ENCODE measurements at places on chromosomes 5 and 9.

DNA sequence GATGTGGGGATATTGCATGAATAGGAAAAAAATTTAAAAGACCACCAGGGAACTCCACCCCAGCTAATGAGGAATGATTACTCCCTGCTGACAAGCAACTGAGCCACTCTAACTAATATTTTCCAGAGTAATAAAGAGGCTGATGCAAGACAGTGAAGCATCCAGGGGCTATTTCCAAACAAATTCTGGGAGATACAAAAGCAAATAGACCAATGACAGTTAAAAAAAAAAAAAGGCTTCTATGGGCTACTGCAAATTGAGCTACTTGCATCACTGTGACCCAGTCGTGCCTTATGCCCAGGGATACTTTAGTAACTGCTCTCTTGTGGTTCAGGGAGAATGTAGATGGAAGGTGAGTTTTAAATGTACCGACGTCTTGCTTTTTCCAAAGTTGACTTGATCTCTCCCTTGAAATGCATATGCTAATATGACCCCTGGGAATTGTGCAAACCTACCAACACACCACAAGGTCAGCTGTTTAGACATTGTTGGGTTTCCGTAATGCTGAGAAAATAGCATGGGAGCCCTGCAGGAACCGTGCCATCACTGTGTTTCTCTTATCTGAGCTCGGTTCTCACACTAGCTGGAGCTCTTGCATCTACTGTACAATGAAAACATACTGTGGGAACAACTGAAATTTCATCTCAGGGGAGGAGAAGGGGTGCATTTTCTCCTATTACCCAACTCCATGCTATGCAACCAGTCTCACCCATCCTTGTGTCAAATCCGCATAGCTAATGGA, 250.6 kb upstream of the MAP3K1 start:
- no peak for DNase-seq

GRCh38 chr5:55820488-55820887, 30.7 kb upstream of the IL31RA start:
- DNase-seq, result no peak

DNA sequence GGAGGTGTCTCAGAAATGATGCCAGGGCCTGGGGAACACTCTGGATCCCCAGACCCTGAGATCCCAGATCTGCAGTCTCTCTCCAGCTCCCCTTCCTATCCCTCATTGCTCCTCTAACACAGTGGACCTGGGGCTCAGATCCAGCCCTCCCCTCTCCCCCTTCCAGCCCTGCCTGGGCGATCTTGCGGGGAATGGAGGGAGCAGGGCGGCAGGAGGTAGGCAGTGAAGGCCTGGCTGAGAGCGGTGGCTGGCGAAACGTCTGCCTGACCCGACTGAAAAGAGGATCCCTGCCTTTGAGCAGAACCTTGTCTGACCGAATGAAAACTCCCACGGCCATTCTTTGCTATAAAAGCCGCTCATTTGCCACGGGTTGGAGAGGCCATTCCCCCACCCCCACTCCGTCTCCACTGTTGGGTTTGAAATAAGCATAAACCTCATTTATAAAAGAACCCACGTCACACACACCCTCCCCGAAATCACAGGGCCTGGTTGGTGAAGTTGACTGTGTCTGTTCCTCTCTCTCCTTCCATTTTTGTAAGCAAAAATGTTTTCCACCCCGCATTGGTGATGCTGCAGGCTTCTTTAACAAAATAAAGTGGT, 8.8 kb downstream of the MSX2 start:
- no peak for DNase-seq

GRCh38 chr5:55440188-55440646, 94.5 kb downstream of the PLPP1 start:
- no peak for DNase-seq

DNA sequence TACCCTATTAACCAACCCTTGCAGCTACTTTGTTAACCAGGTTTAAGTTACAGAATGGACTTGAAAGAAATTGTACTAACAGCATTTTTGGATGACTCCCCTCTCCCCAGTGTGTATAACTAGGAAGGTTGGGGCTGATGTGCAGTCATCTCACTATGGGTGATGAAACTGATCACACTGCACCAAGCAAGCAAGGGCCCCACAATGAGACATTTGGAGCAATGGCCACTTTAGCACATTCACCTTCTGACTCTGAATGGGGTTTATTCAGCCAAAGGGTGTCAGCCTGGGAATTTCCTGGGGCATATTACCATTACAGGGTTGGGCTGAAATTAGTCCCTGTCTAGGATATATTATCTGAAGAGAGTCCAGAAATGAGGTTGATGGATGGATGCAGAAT, 18.7 kb upstream of the CYFIP2 start:
- DNase-seq, result no peak

DNA sequence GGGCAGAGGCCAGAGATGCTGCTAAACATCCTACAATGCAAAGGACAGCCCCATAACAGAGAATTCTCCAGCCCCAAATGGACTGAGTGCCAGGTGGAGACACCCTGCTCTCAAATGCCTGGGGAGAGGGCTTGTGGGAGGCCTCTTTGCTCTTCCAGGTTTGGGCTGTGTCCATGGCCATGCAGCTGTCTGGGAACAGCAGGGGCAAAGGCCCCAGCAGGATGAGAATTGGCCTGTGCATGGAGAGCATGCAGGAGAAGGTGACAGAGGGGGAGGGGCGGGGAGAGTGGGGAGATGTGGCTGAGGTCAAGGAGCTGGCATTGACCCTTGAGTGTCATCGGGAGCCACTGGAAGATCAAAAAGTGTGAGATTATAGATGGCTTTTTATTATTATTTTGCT, 111.5 kb upstream of the ERCC6L2 start:
- no peak for DNase-seq

- no peak for DNase-seq
Measured at GRCh38 chr9:7153566-7153965, 395.8 kb downstream of the KDM4C start.

GRCh38 chr5:12354686-12355085, 450.4 kb upstream of the CTNND2 start:
- DNase-seq, result peak; percentile 14

DNA sequence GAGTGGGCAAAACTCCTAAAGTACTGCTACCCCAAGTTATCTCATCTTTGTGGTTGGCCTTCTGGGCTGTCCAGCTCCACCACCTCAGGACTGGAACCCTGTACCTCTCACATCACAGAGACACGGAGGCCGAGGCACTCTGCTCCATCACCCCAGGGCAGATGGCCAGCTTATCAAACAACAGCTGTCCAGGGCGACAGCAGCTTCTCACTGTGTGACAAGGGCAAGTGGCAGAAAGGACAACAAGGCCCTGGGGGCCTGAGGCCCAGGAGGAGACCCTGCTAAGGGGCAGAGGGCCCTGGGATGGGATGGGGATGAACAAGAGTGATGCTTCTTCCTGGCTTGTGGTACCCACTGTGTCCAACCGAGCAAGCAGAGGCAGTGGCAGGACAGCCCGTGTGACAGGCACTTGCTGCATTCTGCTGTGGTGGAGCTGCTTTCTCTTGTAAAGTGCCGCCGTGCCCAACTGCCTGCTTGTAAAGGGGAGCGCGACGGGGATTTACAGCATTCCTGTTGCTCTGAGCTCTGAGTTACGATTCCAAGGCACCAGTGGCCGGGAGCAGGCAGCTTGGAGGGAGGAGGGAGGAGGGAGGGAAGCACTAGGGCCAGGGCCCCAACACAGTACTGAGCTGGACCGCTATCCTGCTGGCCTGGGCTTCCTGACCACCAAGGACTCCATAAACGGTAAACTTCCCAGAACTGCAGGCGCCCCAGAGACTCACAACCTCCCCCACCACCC, 71.2 kb downstream of the SHB start:
- DNase-seq, result no peak

GRCh38 chr9:108374626-108375025, 481.2 kb downstream of the ACTL7B start:
- DNase-seq, result no peak

DNA sequence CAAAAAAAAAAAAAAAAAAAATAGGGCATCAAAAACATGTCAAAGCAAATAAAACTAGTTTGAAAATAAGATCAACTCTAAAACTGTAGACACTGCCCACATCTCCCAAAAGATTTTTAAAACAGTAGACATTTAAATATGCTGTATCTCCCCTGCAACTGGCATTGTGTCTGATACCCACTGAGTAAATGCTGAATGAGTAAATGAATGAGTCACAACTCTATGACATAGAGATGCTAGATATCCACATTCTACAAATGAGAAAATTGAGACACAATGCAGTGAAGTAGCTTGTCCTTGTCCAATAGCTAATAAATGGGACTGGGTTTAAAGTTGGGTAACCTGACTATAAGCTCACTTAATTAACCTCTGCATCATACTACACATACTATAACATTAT, 14.1 kb upstream of the MAP1B start:
- DNase-seq, result no peak

DNA sequence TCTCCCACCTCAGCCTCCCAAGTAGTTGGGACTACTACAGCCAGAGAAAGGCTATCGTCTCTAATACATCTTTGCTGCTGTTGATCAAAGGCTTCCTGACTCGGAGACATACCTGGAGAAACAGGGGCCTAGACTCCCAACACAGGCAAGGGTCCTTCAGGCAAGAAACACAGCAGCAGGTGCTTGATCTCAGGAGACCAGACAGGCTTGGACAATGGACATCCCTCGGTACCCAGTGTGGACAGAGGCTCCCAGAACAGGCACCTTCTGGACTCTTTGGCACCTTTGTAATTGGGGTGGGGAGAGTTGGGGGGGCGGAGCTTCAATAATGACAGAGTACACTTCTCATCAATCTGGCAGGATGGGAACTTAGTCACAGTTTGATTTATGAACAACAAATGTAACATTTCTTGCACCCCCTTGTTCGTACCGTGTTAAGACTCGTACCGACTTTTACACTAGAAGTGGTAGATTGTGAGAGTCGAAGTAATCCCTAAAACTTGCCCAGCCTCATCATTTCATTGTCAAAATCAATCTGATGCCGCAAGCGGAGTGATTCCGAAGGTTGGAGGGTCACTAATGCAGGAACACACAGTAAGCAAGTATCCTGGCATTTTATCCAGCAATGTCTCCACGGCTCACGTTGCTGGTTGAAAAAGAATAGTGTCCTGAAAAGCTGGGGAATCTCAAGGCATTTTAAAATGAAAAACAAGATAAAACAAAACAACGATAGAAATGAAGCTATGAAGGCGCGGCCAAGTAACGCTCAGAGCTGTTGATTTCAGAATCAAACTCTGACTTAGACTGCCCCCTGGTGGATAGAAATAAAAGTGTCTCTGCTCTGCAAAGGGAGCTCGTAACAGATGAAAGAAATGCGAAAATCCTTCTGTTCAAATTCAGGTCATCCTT, 46.4 kb upstream of the STK32A start:
- DNase-seq, result peak; percentile 34

DNA sequence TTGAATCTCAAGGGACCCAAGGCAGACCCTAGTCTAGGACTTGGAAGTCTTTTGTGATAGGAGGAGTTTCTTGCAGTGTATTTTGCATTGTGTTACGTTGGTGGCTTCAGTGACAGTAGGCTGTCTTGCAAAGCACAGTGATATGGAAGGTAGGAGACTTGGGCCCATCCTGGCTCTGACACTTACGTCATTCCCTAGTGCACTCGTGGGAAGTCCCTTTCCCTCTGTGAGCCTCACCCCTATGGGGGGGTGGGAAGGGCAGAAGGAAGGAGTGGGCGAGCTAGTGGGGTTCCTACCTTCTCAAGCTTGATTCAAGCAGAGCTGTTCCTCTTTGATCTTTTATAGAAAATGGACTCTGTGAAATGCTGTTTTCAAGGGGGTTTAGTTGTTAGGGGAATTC, 9.2 kb upstream of the TEX53 start:
- DNase-seq, result no peak

DNA sequence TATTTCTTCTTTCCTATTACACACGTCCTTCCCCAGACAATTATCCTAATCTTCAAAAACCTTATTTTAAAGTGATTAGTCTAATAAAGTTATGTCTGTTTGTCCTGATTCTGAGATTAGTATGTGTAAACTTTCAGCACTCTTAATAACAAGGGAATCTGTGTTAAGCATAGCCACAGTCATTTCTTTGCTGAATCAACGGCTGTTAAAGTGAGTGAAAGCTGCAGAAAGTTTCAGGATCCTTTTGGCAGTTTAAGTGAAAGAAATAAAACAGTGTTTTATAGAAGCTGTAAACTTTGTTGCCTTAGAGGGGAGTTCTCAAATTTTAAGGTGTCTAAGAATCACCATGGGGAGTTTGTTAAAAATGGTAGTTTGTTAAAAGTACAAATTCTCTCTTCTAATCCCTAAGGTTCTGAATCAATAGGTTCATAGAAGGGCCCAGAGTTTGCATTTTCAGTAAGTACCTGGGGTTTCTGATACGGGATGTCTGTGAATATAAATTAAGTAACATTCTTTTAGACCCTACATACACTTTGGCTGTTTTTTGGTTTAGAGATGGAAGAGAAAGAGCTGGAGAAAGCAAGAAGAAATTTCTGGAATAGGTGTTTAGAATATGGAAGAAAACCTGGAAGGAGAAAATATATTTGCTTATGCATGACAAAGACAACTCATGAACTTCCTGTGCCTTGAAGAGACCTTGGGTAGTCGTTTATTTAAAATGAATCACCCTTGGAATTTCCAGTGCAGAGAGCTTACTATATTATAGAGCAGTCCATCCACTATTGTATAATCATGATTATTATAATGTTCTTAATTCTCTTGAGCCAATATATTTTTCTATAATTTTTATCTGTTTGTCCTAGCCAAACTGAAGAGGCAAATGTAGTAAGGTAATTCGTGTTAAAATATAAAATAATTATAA, 45.7 kb downstream of the SCAMP1 start:
- DNase-seq, result no peak

DNA sequence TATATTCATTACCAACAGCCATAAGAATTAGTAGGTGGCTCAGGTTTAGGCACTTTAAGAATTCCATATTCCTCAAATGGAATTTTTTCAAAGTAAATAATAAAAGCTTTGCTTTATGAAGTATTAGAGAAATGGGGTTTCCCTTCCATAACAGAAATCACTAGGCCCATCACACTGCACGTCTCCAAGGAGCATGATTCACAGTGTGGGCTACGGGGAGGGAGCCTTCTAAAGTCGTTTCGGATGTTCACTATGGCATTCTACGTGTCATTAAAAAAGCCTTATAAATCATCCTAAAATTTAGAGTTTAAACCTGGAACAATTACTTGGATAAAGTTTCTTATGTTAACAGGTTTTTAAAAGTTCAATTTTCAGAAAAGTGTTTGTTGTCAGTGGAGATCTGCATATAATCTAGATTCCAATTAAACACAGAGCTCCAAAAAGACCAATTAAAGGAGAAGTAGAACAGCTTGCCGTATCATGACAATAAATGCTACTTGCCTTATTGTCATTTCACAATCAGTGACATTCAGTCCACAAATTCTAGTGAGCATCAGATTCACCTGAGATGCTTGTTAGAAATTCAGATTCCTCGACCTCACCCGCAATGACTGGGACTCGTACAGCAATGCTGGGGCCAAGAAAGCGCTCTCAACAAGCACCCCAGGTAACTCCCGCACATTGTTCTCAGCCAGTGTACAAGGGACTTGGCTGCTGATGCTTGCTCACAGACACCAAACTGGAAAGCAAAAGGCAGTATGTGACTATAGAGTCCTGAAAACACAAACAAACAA, 115.7 kb downstream of the NFIB start:
- DNase-seq, result no peak

DNA sequence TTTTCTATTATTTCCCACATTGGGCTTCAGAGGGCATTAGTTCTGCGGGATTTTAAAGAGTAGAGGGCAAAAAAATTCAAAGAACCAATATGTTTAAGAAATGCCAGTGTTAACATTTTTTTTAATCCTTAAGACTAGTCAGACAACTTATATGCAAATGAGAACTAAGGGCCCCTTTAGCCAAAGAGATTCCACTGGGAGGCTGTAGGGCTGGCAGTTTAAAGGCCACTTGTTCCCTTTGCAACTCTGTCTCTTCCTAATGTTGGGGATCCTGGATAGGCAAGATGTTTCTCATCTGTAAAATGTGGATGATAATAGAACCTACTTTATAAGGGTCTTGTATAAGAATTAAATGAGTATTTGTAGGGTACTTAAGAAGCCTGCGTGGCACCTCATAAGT, 1395.9 kb downstream of the PTPRD start:
- DNase-seq, result no peak
